ENCODE measurements at places on chromosomes 13 and 19.

DNA sequence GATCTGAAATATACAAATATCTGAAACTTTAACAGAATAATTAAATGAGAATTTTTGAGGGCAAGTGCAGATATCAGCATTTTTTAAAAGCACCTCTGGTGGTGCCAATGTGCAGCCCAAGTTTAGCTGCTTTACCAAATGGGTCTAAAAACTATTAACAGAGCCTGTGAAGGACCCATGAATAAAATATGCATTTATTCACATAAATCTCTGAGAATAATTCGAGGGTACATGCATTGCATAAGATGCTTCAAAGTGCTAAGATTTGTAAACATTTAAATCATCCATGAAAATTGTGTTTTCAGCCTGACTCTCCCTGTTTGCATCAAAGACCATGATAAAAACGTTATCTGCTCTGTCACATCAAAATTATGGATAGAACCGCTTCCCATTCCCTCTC is 47.1 kb upstream of the TNFSF11 start:
- DNase-seq: no peak

GRCh38 chr13:28052945-28053344 is 47.4 kb downstream of the FLT3 start:
- DNase-seq: no peak

GRCh38 chr19:821825-822503 is at the start of gene PLPPR3:
Gene PLPPR3 (minus strand): TSS chr19:821955. CDS start chr19:821559, 396 bp downstream.
- no peak for DNase-seq

GRCh38 chr13:85724546-85725432 is 74.4 kb downstream of the SLITRK6 start:
- no peak for DNase-seq

DNA sequence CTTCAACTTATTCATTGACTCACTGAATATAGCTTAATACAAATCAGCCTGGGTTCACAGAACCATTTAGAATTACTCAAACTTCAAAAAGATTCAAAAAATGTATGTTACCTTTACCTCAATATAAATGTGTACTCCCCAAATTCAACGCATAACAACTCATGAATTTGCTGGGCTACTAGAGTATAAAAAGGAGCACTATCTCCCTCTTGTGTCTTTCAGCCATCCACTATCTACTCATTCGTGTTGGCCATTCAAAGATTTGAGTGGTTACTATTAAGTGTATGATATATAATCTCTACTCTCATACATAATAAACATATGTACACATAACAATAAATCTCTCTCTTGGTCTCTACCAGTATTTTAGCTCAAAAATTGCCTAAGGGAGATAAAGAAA is 20.3 kb downstream of the INTS6 start:
- DNase-seq: no peak

All from urothelium cell line (cell line).